ENCODE measurements at places on chromosomes 7 and 10. TPM values are rescaled to one million over a fixed set of nuclear protein-coding genes. Genes with fewer than 3 reads are reported as not detected.
A peak's percentile ranks its signal among the peaks of the same experiment; 100 is the strongest.

Gene PLXDC2
- total RNA-seq = 22.9 TPM

- no peaks in the 10 kb centered on the region for H3K36me3 ChIP-seq
- no peak overlapping the region for H3K4me3 ChIP-seq
- no peaks in the 10 kb centered on the region for H3K4me1 ChIP-seq
- no peak overlapping the region for H3K27ac ChIP-seq
- DNase-seq = no peak
These were observed 271.0 kb downstream of the SKAP2 start for GRCh38 chr7:26593393-26593792.

GRCh38 chr7:129169171-129169671 is 19.2 kb upstream of the SMO start:
- peak overlapping the region; percentile 54 for H3K4me3 ChIP-seq
- peaks cover 2% of the 10 kb centered on the region for H3K27me3 ChIP-seq
- no peaks in the 10 kb centered on the region for H3K36me3 ChIP-seq
- H3K27ac ChIP-seq = no peak overlapping the region
- peak; percentile 30 for DNase-seq
- H3K4me1 ChIP-seq = peaks cover 10% of the 10 kb centered on the region

DNA sequence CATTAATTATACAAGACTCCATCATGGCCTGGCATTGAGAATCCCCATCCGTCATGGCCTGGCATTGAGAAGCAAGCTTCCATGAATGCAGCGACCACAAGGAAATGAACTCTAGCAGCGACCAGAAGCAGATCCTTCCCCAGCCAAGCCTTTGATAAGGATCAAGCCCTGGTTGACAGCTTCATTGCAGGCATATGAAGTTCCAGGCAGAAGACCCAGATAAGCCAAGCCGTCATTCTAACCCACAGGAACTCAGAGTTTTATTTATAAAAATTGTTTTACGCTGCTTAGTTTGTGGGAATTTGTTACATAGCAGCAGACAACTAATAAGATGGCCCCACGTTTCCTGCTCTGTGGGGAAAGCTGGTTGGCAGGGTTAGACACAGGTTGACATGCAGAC is 642.3 kb downstream of the GATA3 start:
- H3K27me3 ChIP-seq = no peaks in the 10 kb centered on the region
- no peak for DNase-seq
- no peak overlapping the region for H3K4me3 ChIP-seq

DNA sequence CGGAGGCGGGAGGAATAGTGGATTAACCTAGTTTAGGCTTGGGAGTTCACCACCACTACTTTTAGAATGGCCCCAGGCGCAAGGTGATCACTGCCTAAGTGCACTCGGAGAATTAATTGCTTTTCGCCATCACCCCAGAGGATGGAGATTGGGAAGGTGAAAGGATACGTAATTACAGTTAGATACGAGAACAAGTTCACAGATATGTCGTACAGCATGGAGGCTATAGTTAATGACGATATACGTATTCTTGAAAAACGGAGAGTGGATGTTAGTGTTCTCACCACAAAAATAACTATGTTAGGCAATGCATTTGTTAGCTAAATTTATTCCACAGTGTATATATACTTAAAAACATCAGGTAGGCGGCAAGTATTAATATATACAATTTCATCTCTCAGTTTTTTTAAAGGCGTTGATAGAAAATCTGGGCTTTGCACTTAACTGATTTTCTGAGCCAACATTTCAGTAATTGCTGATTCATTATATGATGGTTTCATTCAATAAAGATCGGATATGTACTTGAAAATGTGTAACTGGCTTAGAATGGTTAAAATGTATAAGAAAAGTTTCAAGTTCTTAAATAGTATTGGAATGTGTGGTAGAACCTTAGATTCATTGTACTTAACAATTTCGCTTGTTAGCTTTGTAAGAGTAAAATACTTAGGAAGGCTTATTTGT is 683 bp downstream of the CDC123 start:
- peaks cover 13% of the 10 kb centered on the region for H3K36me3 ChIP-seq
- peak overlapping the region; percentile 93 for H3K27ac ChIP-seq
- no peak for DNase-seq

GRCh38 chr7:5682551-5683279 is 98.7 kb downstream of the RNF216 start:
- H3K27me3 ChIP-seq = no peaks in the 10 kb centered on the region
- no peak for DNase-seq
- peaks cover 47% of the 10 kb centered on the region for H3K4me1 ChIP-seq
- peaks cover 8% of the 10 kb centered on the region for H3K36me3 ChIP-seq
- H3K4me3 ChIP-seq = no peak overlapping the region
- no peak overlapping the region for H3K27ac ChIP-seq

- H3K27me3 ChIP-seq = peaks cover 2% of the 10 kb centered on the region
- no peaks in the 10 kb centered on the region for H3K4me1 ChIP-seq
- H3K4me3 ChIP-seq = no peak overlapping the region
- DNase-seq = no peak
- H3K27ac ChIP-seq = no peak overlapping the region
These were observed 73.7 kb upstream of the SKAP2 start for GRCh38 chr7:26937939-26938623.

Gene SLC16A9
- not detected for total RNA-seq

Gene PLXNA4
- 10.9 TPM for total RNA-seq

DNA sequence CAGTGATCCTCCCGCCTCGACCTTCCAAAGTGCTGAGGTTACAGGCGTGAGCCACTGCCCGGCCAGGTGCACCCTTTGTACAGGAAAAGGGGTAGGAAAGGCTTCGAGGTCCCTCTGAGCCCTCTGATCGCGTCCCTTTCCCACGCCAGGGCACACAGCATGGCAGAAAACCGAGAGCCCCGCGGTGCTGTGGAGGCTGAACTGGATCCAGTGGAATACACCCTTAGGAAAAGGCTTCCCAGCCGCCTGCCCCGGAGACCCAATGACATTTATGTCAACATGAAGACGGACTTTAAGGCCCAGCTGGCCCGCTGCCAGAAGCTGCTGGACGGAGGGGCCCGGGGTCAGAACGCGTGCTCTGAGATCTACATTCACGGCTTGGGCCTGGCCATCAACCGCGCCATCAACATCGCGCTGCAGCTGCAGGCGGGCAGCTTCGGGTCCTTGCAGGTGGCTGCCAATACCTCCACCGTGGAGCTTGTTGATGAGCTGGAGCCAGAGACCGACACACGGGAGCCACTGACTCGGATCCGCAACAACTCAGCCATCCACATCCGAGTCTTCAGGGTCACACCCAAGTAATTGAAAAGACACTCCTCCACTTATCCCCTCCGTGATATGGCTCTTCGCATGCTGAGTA is 871 bp downstream of the POP7 start:
- H3K27me3 ChIP-seq = no peaks in the 10 kb centered on the region
- H3K4me3 ChIP-seq = peak overlapping the region; percentile 86
- peaks cover 16% of the 10 kb centered on the region for H3K4me1 ChIP-seq
- no peaks in the 10 kb centered on the region for H3K36me3 ChIP-seq
- no peak for DNase-seq

Gene TAS2R3
- 0.79 TPM for total RNA-seq

Gene HOXA10
- total RNA-seq = 3.3 TPM

DNA sequence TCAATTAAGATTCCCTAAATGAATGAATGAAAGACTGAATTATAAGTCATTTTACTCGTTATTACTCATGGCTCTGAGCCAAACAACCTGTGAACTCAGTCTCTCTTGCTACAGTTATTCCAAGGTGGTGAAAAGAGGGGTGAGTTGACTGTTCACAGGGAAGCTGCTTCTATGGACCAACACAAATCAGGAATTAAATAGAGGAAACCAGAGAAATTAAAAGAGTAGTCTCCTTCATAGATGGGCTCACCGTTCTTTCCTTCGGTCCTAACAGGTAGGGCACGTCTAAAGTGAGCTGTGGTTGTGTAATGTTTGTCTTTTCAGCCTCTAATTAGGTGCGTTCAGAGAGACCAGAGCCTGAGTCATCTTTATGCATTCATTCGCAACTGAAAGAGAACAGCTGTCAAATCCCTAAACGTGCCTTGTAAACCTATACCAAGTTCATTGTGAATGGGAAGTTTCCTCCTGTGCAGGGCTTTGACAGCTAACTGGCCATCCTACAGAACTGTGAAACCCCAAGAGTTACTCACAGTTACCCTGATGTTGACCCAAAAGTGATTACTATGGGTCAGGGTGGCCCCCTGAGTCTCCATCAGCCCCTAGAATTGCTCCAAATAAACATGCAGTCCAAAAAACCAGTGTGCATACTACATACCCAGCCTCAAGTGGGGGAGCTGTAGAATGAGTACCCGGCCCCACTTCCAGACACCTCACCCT is 18.2 kb upstream of the C10orf53 start:
- no peak for DNase-seq
- H3K27me3 ChIP-seq = no peaks in the 10 kb centered on the region
- H3K4me3 ChIP-seq = no peak overlapping the region
- H3K36me3 ChIP-seq = no peaks in the 10 kb centered on the region

DNA sequence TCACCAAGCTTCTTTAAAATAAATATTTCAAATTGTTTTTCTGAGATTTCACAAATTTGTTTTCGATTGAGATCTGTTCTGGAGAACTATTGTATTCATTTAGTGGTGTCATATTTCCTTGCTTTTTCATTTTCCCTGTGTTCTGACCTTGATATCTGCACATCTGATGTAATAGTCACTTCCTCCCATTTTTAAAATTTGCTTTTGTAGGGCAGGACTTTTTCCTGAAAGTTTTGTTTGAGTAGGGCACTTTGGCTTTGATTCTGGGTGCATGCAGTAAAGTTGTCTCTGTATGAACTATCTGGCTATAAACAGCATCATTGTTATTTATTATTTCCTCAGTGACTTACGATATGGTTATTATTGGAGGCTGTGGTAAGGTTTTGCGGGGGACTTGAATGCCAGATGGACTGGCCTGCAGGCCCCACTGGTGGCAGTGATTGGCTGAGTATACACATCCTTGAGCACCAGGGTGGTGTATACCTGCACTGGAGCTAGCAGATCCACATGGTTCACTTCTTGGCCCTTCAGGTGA is 83.6 kb downstream of the CSTF2T start:
- no peak overlapping the region for H3K27ac ChIP-seq
- no peaks in the 10 kb centered on the region for H3K27me3 ChIP-seq
- no peak for DNase-seq
- H3K4me1 ChIP-seq = no peaks in the 10 kb centered on the region
- no peak overlapping the region for H3K4me3 ChIP-seq

Gene GTF2I
- 188 TPM for total RNA-seq

Gene HOGA1
- total RNA-seq = not detected
